T-helper 2 cell treated with Interferon-gamma antibody and Interleukin-4, amounts not matched to agents 5 μg/mL and 100 μg/mL, for 36 hours (primary cell): ENCODE measurements at places on chromosomes 1 and 21.

GRCh38 chr1:30988045-30988444 lies 77.5 kb downstream of the PUM1 start:
- no peak for DNase-seq

DNA sequence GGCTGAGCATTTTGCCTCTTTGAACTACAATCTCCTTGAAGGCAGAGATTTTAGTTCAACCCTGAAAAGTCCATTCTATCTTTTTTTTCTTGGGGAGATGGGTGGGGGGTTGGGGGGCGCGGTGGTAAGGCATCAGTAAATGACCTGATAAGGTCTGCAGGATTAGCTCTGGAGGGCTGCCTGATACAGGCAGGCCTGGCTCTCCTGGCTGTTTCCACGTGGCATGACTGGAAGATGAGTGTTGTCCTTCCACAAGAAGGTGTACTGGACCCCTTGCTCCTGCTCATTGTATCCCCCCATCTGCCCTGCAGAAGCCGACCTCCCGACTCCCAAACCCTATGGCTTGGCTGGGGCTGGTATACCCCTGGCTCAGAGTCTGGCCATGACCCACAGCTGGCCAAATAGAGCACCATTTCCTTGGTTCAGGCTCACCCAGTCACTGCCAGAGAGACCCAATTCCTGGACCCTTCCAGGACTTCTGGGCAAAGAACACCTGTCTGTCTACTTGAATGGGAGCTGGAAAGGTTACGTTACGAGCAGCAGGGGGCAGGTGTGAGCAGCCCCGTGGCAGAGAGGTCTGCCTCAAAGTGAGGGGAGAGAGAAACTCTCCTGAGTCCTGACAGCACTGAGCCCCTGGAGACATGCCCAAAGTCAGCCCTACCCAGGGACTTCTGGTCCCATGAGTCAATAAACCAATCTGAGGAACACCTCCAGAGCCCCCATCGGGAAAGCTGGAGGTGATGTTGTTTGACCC lies 17.0 kb downstream of the DHRS3 start:
- no peak for DNase-seq

GRCh38 chr1:234718496-234719453 lies 108.8 kb upstream of the IRF2BP2 start:
- DNase-seq = no peak

DNA sequence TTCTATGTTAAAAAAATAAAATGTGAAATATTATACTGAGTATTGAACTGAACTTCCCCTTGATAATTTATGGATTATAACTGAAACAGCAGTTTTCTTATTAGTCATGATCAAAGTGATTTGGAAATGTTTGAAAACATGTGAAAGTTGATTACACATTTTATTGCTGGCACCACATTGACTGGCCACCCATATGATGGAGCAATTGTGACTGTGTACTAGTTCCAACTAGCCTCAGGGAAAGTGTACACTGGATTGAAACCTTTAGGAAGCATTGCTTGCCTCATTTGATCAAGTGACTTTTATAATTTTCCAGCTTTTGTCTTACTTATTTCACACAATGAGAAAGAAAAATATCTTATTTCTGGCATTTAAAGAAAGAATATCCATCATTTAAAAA lies 128.0 kb upstream of the ADGRL2 start:
- DNase-seq = no peak

- peak; percentile 28 for DNase-seq
Observed at GRCh38 chr1:193569096-193569982, 382.9 kb upstream of the B3GALT2 start.

DNA sequence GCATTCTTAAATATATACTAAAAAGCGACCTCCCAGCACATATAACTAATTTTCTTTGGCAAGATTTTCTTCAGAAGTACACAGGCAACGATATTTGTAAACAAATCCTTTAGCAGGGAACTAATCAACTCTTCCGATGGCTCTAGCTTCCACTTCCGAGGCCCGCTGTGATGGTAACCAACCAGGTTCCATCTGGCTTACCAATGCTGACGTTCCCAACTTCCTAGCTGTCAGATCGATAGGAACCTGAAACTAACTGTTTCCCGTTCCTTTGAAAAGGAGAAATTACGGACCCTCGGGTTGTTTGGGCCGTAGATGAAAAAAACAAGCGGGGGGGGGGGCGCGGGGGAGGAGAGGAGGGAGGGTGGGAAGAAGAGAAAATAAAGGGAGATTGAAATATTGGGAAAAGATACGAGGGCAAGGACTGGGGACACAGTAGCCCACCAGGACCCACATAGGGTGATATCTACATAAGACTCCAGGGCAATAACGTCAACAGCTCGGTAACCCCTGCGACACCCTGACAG lies 513 bp downstream of the GTF2B start:
- peak; percentile 29 for DNase-seq
